Activated CD4-positive, alpha-beta memory T cell treated with anti-CD3 and anti-CD28 coated beads for 36 hours (primary cell): ENCODE measurements at places on chromosomes 6 and 20. TPM values are rescaled to one million over a fixed set of nuclear protein-coding genes. Genes with fewer than 3 reads are reported as not detected.
A peak's percentile ranks its signal among the peaks of the same experiment; 100 is the strongest.

RBM39 gene
- total RNA-seq, result 243 TPM

FOXC1 gene
- 0.07 TPM for total RNA-seq

FNDC11 gene
- total RNA-seq, result 0.61 TPM

DNA sequence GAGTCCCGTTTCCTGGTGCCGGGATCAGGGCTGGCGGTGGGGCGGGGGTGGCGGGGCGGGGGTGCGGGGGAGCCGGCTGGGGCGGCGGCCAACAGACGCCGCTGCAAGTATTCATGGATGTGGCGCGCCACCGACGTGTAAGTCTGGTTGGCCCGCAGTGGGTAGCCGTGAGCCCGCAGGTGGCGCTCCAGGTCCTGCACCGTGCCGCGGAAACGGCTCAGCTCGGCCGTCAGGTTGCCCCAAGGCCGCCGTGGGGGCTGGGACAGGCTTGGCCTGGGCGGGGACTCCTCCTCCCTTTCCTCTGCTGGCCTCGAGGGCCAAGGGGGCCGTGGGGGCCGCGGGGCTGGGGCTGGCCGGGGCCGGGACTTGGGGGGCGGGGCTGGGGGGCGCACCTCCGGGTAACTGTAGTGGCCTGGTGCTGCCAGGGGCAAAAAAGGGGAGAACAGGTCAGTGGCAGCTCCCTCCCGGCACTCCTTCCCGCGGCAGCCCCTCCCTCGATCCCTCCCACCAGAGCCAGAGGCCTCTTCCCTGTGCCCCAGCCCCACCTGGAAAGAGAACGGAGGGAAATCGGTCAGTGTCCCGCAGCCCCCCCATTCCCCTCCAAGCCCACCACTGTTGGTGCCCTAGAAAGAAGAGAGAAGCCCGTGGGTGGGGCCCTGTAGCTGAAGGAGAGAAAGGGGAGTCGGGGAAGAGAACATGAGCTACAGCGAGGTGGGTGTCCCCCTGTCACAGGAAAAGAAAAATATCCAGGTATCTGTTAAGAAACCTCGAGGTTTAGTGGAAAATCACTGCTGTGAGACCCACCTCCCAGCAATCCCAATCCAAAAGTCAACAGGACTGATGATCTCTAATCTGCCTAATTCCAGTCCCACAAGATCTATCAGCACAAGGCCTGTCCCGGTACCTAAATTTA, 21.3 kb downstream of the TNXB start:
- DNase-seq, result peak; percentile 86
